ENCODE measurements at places on chromosomes 12 and 14.

DNA sequence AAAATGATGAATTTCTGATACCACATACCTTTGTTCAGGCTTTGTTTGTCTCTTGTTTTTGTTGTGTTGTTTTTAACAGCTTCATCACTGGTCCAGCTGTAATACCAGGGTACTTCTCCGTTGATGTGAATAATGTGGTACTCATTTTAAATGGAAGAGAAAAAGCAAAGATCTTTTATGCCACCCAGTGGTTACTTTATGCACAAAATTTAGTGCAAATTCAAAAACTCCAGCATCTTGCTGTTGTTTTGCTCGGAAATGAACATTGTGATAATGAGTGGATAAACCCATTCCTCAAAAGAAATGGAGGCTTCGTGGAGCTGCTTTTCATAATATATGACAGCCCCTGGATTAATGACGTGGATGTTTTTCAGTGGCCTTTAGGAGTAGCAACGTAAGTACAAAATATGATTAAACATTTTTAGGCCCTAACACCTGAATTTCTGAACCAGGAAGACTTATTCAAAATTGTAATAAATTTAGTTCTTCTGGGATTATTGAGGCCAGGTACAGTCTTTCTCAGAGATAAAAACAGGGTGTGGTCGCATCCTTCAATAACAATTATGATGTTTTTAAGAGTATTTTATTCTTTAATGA, 22.4 kb downstream of the RXYLT1 start:
- DNase-seq: peak; percentile 18

DNA sequence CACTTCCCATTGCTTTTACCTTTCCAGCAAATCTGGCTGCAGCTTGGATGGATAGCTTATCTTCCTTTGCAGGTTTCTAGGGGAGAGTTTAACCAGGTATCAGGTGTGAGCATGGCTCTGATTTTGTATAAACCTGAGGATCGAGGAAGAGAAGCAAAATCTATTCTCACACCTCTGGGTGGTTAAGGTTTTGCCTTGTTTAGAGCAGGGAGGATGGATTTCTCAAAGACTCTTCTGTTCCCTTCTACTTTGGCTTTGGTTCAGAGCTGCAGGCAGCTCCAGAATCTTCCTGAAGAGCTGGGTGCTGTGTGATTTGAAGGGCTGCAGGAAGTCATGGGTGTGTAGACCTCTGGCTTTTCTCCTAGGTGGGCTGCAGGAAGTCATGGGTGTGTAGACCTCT, 1.7 kb downstream of the JDP2 start:
- no peak for DNase-seq

GRCh38 chr12:21940549-21941505, at the start of gene ABCC9:
Gene ABCC9, minus strand, starts transcription at chr12:21941426. Its CDS starts 4,752 bp downstream, at chr12:21936674.
- peak; percentile 21 for DNase-seq

DNA sequence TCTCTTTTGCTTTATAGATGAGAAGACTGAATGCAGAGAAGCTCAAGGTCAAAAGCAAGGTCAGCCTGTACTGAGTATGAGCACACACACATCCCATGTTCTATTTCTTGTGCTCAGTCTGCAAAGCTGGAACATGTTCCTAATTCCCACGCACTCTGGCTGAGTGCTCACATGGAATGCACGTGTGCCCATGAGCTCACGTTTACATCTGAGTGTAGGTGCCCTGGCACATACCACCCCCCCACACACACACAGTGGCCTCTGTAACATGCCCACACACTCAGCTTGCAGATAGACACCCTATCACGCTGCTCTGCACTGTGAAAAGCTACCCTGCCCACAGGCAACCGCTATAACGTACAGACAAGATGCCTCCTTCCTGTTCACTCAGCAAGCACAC, 700.1 kb downstream of the MED13L start:
- no peak for DNase-seq

- no peak for DNase-seq
These were observed 11.8 kb downstream of the BAG5 start for GRCh38 chr14:103550451-103551337.

DNA sequence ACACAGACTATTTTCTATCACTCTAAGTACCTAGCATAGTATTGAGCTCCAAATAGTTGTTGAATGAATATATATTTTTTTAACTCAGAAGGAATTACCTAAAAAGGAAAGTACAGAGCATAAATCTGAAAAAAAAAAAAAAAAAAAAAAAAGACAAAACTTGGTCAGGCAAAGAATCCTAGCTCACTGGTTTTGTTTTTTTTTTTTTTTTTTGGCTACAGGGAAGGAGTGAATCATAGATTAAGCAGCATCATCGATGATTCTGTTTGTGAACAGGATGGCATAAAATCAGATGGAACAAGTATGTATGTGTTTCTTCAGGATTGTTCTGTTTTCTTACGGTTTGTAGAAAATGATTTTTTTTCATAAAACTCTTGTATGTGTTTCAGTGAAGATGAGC, 66.1 kb upstream of the BCAT1 start:
- DNase-seq: no peak

- DNase-seq: peak; percentile 57
These were observed 342.7 kb downstream of the CACNA1C start for GRCh38 chr12:2395354-2395977.

GRCh38 chr12:8143261-8143660, 13.6 kb upstream of the ZNF705A start:
- no peak for DNase-seq

DNA sequence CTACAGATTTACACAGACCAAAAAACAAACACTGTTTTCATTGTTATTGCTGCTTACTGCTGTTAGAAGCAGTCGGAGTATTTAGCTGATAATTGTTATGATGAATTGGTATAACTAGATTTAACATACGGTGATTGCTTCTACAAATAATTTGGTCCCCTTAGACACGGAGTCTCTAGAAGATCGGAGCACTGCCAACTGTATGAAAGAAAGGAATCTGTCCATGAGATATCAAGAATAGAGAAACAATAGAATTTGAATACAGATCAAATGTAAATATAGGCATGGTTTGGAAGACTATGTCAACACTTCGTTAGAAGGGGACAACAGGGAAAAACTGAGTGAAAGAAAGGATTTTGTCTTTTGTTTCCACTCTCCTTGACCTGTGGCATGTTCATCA, 110.9 kb downstream of the PPP2R5E start:
- DNase-seq: no peak

GRCh38 chr12:71160585-71160984, 2.8 kb upstream of the TSPAN8 start:
- no peak for DNase-seq

- no peak for DNase-seq
These were observed 214.9 kb downstream of the PPM1H start for GRCh38 chr12:62720025-62720424.

DNA sequence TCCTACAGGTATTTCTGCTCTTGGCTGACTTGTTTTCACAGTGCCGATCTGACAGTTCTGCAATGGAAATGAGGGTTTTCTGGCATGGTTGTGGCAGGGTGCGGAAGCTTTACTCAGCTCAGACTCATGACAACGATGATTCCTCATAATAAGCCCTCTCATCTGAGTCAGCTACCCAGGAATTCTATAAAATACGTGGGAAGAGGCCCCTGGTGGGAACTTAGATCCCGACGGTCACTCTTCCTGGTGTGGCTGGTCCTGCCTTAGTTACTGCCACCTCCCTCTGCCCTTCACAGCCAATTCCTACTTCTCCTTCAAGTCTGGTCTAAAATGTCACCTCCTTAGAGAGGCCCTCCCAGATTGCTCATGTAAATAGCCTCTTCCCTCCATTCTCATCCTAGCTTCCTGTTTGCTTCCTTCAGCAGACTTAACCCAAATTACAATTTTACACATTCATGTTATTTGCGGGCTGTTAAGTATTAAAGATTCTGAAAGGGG, 104.2 kb upstream of the MAP1LC3B2 start:
- DNase-seq: no peak

DNA sequence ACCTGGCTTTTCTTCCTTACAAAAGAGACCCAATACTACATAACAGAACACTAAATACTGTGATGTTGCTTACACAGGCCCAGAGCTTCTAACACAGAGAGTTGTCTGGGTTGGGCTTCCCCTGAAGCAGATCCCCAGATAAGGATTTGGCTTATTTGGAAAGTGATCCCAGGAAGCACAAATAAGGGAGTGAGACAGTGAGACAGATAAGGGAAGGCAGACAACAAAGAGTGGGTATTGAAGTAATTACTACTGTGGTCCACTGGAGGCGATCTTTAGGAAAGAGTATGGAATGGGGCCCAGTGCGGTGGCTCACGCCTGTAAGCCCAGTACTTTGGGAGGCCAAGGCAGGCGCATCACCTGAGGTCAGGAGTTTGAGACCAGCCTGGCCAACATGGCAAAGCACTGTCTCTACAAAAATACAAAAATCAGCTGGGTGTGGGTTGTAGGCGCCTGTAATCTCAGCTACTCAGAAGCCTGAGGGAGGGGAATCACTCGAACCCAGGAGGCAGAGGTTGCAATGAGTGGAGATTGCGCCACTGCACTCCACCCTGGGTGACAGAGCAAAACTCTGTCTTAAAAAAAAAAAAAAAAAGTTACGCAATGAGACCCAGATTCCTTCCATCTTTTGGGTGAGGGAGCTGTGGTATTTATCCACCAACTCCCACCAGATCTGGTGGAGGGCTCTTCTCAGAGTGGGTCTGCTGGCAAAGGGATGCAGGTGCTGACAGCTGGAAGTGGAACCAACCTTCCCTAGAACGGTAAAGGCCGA, 10.2 kb upstream of the C12orf43 start:
- no peak for DNase-seq

DNA sequence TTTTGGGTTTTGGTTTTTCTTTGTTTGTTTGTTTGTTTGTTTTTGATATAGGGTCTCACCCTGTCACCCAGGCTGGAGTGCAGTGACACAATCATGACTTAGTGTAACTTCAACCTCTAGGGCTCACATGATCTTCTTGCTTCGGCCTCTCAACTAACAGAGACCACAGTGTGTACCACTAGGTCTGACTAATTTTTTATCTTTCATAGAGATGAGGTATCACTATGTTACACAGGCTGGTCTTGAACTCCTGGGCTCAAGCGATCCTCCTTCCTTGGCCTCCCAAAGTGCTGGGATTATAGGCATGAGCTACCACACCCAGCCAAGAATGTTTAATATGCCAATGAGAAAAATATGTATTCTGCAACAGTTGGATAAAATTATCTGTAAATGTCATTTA, 29.6 kb upstream of the USP15 start:
- DNase-seq: no peak

- no peak for DNase-seq
These were observed 93.9 kb upstream of the OVCH1 start for GRCh38 chr12:29591140-29592020.

- peak; percentile 33 for DNase-seq
These were observed 485 bp downstream of the SENP1 start for GRCh38 chr12:48105321-48105866.

DNA sequence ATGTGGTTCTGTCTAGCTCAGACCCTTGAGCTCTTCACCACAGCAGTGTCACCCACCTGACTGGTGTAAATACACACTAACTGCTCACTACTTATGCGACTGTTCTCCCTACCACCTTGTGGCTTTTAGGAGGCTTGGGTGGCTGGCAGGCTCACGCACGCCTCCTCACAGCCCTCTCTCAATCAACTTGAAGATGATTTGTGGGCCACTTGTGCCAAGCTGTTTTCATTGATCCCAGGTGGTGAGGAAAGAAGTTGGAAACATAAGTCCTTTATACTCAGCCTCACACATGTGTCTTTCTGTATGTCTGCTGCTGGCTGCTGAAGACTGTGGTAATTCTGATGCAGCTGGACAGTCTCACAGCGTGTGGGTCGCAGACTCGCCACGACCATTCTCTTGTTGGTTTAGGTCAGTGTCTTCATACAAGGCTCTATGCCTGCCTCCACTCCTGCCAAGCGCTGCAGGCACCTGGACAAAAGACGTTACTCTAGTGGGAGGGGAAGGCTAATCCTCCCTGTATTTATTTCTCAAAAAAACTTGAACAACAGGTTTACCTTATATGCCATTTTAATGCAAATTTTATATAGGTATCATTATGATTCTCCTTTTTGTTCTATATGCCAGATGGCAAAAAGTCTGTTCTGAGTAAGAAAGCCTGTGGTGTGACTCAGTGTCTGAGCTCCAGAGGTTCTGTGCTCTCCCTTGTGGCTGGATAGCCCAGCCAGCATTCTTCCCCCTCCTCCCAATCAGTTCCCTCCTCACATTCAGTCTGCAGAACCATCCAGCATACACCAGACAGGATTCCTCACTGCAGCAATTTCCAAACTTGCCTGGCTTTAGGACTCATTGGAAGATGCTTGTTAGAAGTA, 115.6 kb downstream of the DIP2B start:
- no peak for DNase-seq

- no peak for DNase-seq
These were observed 38.9 kb downstream of the FERMT2 start for GRCh38 chr14:52911904-52912303.

GRCh38 chr14:51202914-51203665, 37.0 kb upstream of the TMX1 start:
- peak; percentile 35 for DNase-seq

- peak; percentile 53 for DNase-seq
These were observed 6.2 kb upstream of the PLEKHH1 start for GRCh38 chr14:67526676-67527459.

- DNase-seq: no peak
These were observed 77.7 kb upstream of the GNPNAT1 start for GRCh38 chr14:52868911-52869618.

- no peak for DNase-seq
These were observed 9.5 kb downstream of the VASH1 start for GRCh38 chr14:76770521-76771436.

DNA sequence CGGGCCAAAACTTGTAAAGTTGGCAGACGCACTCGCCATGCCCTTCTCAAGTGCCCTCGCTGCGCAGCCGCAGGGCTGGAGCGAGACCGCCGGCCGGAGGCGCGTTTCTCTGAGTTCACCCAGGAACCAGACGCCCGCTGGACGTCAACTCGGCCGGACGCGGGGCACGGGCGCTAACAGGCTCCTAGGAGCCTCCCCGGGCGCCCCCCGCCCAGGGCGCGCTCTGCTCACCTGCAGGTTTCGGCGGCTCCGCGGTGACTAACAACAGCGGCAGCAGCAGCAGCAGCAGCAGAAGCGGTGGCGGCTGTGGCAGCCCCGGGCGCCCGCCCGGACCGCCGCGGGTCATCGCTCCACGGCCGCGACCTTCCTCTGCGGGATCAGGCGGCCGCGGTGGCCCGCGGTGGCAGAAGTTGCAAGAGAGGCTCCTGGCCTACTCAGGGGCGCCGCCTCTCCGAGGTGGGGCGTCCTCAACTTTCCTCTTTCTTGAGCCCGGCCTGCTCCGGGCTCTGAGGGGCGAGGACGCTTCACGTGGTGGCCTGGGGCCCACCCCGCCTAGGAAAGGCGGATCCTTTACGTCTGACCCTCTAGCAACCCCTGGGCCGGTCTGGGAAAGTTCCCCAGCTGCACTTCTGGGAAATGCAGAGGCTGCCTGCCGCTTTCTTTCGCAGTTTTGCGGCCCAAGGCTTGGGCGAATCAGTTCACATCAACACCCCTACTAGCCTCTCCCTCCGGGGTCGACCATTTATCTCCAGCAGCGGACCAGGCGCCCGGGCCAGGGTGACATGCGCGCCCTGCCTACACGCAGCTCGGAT, at the start of gene PLBD1:
Gene PLBD1, minus strand, starts transcription at position 533 of the 812 bp plus-strand sequence. Its CDS starts 187 bp downstream, at position 346.
- DNase-seq: peak; percentile 47

DNA sequence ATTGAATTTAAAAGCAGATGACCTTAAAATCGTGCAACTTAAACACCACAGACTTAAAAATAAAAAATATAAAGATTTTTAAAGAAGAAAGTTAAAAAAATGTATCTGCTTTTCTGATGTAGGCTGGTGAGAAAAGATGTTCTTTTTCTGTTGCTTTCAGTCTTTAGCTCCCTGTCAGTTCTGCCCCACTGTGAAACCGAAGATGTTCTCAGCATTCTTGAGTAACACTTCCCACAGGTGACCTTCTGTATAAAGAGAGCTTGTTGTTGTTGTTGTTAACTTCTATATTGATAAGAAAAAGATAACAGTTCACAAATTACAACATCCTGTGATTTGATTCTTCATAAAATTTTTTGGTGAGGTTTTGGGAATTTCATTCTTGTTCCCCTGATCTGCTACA, 377.9 kb upstream of the RGS6 start:
- peak; percentile 31 for DNase-seq
